Right renal pelvis (tissue), 4 donors: ENCODE measurements at places on chromosomes 3 and 15. TPM values are rescaled to one million over a fixed set of nuclear protein-coding genes. Genes with fewer than 3 reads are reported as not detected.

Gene SIDT1
- 3.2 TPM for polyA plus RNA-seq

Gene ETFA
- 167 TPM for polyA plus RNA-seq

Gene PARP15
- polyA plus RNA-seq = 0.36 TPM

Gene HCLS1
- polyA plus RNA-seq = 6.7 TPM

Gene PLS1
- 31.8 TPM for polyA plus RNA-seq

Gene PPP1R14D
- polyA plus RNA-seq = 0.55 TPM

Gene GXYLT2
- 12.2 TPM for polyA plus RNA-seq

Gene CFAP20DC
- 3.5 TPM for polyA plus RNA-seq

Gene MGLL
- polyA plus RNA-seq = 27.5 TPM

Gene CPNE9
- 0.14 TPM for polyA plus RNA-seq

Gene CD86
- 2.9 TPM for polyA plus RNA-seq

Gene SCN11A
- 0.80 TPM for polyA plus RNA-seq

Gene CSTA
- polyA plus RNA-seq = 0.69 TPM
